ENCODE measurements at places on chromosomes 3 and 15.
A peak's percentile ranks its signal among the peaks of the same experiment; 100 is the strongest.

DNA sequence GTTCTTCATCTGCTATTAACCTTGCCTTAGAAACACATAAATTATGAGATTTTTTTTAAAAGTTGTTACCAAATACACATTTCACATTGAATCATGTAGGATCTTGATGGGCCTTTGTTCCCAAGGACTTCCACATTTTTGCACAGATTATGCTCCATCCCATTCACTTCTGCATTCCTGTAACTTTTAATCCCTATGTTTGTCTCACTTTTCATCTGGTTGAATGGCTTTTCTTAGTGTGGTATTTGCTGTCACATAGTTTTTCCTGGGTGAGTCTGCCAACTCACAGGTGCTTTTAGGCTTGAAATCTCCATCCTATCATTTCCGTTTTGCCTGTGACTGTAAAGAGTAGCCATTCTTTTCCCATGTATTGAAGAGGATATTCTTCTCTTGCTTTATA lies 297.2 kb upstream of the TPRG1 start:
- no peak for DNase-seq

GRCh38 chr15:54250326-54250725 lies 272.1 kb downstream of the UNC13C start:
- DNase-seq, result no peak

- no peak for DNase-seq
Observed at GRCh38 chr3:98826126-98826525, 63.0 kb downstream of the ST3GAL6 start.

DNA sequence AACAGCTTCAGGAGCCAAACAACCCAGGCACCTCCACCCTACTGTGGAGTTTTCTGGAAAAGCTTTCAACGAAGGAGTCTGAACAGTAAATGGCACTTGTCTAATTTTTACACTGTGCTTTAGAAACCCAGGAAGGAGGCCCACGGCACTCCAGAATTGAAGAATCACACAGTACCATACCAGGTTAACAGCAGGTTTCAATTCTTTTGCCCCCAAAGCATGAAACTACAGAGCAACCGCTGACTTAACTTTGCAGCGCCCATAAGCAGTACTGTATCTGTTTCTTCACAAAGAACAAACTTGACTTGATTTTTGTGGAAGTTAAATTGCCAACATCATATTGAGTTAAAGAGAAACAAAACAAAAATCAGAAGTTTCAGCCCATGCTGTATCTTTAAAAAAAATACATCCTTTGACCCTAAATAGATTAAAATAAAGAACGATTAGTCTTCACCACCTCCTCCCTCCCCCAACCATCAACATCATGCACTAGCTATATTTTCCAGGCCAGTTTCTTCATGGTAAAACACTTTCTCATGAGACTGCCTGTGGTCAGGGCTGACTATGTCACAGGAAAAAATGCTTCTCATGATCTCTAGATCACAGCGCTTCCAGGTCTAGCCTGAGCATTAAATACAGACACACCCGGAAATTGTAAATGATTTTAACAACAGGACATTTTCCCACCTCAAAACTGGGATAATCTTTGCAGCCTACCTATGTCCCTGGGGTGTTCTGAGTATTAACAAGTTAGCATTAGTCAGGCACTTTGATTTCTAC lies 456.3 kb downstream of the FOXP1 start:
- DNase-seq, result no peak

DNA sequence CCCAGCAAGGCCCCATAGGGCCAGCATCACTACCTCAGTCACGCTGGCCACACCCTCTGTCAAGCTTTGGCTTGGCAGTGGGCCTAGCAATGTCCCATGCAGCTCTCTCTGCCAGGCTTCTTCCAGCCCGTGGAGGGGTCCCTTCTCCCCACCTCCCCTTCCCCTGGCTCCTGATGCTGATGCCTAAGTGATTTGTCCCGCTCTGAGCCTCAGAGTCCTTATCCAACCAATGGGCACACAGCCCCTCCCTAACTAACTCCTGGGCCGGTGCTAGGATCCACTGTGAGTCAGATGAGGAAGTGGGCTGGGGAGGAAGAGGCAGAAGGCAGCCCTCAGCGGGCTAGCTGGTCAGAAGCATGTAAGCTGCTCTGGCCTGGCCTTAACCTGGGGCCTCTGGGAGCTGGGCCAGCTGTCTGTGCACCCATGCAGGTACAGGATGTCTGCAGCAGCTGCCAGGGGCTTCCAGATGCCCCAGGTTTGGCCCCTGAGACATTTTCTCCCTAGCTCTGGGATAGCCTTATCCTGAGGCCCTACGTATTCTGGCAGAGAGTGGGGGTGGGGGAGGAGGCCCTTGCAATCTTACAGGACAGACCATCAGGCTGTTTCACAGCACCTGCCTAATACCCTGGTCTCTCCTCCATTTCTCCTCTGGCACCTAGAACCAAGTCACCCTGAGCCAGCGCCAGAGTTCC lies 740 bp upstream of the ZBTB47 start:
- peak; percentile 49 for DNase-seq

GRCh38 chr3:98710067-98710659 lies 53.0 kb upstream of the ST3GAL6 start:
- no peak for DNase-seq

DNA sequence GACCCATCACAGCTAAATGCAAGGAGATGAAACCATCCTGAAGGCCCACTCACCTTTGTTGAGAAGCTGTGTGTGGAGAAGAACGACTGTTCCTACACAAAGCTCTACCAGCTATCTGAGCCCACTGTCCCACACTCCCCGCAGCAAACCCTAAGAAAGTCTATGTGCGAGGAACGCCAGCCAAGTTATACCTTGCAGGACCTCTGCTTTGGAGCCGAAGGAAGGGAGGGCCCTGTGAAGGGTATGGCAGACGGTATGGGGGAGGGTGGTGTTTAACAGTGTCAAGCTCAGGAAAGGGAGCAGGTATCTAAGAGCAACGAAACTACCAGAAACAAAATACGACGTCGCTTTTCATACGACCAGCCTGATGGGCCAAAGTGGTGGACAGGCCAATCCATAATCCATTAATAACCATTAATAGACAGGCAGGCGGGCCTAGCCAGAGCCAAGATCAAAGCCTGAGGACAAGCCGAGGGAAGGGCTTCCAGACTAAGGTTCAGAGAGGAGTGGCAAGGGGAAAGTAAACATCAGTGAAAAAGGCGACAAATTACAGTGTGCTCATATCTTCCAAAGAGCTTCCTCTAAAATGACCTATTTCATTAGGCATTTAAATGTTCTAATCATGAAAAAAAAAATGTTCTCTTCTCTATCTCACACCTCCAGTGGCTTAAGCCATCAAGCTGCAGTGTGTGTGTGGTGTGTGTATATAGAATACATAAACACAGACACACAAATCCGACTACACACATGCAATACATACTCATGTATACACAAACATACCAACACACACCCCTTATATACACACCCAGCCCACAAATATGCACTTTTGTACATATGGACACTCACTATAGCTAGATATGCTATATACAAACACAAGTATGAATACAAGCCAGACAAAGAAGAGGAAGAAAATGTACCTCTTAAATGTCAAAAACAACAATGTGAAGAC lies 43.9 kb downstream of the PTPN23 start:
- no peak for DNase-seq

- no peak for DNase-seq
Observed at GRCh38 chr15:70560617-70561328, 202.6 kb downstream of the UACA start.

GRCh38 chr3:181695661-181696491 lies 15.8 kb upstream of the SOX2 start:
- DNase-seq, result no peak

Measured in omental fat pad (tissue), 4 donors.